ENCODE measurements at places on chromosomes 3 and 15.

- DNase-seq: no peak
Observed at GRCh38 chr15:41291065-41291631, 41.2 kb downstream of the OIP5 start.

GRCh38 chr3:31218082-31218481 lies 314.6 kb upstream of the STT3B start:
- no peak for DNase-seq

- DNase-seq: peak; percentile 15
Observed at GRCh38 chr15:64634027-64634426, 141.4 kb downstream of the RBPMS2 start.

- no peak for DNase-seq
Observed at GRCh38 chr15:87207990-87208580, 1048.5 kb downstream of the NTRK3 start.

GRCh38 chr3:133996996-133997395 lies 32.7 kb downstream of the SLCO2A1 start:
- DNase-seq: no peak

DNA sequence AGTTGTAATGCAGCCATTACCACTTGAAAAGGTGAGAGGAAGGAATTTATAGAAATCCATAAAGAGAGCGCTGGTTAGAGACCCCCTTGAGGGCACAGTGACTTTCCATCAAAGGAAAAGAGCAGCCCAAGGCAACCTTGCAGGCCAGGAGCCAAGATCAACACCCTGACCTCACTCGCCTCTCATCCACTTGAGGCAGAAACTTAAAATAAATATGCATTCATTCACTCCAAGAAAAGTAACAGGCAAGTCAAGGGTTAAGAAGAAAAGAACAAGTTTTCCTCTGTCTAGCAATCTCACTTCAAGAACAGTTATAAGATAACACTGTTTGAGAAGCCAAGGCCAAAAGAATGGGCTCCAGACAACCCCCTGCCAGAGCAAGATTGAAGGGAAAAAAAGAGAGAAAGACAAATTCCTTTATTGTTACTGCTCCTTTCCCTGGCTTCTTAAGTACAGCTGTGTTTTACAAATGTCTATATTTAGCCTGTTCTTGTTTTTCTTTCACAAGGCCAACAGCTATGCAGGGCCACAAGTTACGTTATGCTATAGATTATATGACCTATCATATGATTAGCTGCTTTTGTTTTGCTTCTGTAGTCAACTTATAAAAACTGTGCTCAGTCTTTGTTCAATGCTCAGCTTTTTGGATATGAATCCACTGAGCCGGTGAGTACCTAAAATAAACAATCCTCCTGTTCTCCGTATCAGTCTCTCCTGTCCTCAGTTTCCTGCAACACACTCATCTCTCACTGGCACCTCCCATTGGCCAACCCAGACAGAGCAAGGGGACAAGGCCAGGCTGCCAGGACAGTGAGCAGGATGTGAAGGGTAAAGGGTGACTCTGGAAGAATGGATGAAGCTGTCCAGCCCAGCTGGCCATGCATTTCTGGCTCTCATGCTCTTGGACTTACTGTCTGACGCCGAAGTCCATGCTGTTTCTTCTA lies 15.8 kb upstream of the SSUH2 start:
- peak; percentile 39 for DNase-seq

DNA sequence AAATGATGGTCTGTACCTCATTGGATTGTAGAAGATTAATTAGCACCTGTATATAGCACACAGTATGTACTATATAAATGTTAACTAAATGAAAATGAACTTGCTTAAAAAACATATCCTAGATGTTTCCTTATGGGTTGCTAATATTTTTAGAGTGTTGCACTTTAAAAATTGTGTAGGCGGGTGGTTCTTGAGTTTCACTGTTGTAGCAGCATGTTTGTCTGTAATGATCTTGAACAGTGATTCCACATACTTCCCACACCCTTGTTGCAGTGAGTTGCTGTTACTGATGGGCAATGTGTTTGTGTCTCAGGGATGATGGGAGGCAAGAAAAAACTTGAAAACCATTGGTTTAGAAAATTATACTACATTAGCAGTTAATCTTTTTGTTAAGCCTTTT lies 22.0 kb downstream of the USP3 start:
- no peak for DNase-seq

DNA sequence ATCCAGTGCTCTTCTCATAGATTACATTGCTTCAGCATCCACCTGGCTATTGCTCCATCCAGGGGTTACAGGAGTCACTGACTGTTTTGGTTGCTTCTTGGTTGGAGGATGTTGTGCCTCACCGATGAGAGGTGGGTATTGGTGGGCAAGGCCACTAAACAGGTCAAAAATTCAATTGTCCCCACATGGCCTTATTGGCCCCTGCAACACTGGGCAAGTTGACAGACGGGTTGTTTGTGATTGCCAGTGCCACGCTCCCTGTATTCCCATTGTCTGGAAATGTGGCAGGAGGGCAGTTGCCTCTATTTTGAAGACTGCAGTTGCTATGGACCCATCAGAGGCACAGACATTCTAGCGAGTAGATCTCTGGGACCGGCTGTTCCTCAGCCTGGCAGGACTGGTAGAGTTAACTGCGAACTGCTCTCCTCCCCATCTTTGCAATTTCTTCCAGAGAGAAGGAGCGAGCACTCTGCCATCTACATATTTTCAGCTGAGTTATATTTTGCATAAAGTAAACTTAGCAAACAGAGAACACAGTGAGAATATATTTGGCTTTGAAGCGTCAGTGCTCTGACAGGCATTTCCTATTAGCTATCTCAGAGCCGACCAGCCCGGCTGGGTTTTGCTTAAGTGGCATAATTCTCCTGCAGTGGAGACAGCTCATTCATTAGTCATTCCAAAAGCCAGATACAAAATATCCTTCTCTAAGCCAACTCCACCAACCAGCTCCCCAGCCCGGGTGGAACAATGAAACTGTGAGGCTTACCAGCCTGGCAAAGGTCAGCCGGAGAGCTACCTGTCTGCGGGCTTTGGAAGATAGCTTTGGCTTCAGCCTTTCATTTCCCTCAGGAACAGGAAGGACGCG lies 26.0 kb upstream of the MAGEF1 start:
- DNase-seq: no peak

- peak; percentile 28 for DNase-seq
Observed at GRCh38 chr15:78322243-78322642, 17.9 kb upstream of the CRABP1 start.

Measured in right kidney (tissue), 9 donors.